ENCODE measurements at places on chromosomes 6 and 20. TPM values are rescaled to one million over a fixed set of nuclear protein-coding genes. Genes with fewer than 3 reads are reported as not detected.

The KCNQ2 gene
- total RNA-seq, result not detected

The HLA-DOA gene
- total RNA-seq, result not detected

The FUCA2 gene
- total RNA-seq, result 42.5 TPM

The RBM12 gene
- total RNA-seq, result 37.4 TPM

The SAMD3 gene
- 24.1 TPM for total RNA-seq

The E2F1 gene
- total RNA-seq, result 1.8 TPM

The TFAP2D gene
- total RNA-seq, result not detected

The C20orf141 gene
- total RNA-seq, result not detected

The SPATS1 gene
- not detected for total RNA-seq

The MDFI gene
- total RNA-seq, result 7.4 TPM
